ENCODE measurements at places on chromosomes 4 and X. TPM values are rescaled to one million over a fixed set of nuclear protein-coding genes. Genes with fewer than 3 reads are reported as not detected.

- DNase-seq = no peak
Observed at GRCh38 chr4:130306566-130306965, 1210.6 kb downstream of the C4orf33 start.

DNA sequence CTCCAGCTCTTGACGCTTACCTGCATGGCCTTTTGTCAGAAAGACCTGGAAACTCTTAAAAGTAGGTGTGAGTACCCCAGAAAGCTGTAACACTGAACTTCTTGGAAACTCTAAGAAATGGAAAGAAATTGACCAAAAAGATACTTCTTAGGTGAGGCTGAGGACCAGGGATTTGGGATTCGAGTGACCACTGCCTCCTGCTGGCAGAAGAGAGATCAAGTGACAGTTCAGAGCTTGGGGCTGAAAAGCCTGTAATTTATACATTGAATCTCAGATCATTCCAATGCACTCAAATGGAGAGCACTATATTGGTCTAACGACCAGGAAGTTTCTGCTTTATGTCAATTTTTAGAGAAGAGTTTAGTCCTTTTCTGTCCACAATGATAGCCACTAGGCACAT, 204.6 kb downstream of the PDGFRA start:
- DNase-seq = no peak

DNA sequence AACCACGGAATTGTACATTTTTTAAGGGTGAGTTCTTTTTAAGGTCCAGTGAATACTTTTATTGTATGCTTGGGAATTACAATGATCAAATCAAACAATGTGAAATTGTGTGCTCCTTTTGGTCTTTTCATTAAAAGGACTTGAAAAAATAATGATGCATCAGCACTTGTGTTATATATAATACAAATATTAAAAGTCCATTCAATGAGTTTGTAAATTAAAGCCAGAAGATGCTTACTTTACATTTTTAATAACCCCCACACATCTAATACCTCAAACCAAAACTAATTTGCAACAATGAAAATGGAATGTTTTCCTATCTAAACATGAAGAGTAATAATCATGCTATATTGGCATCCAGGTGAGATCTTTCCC, 369.8 kb upstream of the LCORL start:
- DNase-seq = no peak

- DNase-seq = peak; percentile 36
Observed at GRCh38 chr4:40736910-40737309, 12.8 kb upstream of the NSUN7 start.

- peak; percentile 47 for DNase-seq
Observed at GRCh38 chr4:6695660-6696610, 2.3 kb downstream of the S100P start.

DNA sequence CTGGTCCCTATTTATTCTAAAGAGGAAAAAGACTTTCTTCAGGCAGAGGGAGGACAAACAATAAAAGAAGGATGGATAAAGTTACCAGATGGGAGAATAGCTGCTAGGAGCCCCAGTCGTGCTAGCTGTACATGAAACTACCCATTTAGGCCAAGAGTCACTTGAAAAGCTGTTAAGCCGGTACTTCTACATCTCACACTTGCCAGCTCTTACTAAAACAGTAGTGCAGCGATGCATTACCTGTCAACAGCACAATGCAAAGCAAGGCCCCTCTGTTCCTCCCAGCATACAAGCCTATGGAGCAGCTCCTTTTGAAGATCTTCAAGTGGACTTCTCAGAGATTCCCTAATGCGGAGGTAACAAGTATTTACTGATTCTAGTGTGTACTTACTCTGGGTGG, 1138.8 kb downstream of the ARAP2 start:
- DNase-seq = no peak

DNA sequence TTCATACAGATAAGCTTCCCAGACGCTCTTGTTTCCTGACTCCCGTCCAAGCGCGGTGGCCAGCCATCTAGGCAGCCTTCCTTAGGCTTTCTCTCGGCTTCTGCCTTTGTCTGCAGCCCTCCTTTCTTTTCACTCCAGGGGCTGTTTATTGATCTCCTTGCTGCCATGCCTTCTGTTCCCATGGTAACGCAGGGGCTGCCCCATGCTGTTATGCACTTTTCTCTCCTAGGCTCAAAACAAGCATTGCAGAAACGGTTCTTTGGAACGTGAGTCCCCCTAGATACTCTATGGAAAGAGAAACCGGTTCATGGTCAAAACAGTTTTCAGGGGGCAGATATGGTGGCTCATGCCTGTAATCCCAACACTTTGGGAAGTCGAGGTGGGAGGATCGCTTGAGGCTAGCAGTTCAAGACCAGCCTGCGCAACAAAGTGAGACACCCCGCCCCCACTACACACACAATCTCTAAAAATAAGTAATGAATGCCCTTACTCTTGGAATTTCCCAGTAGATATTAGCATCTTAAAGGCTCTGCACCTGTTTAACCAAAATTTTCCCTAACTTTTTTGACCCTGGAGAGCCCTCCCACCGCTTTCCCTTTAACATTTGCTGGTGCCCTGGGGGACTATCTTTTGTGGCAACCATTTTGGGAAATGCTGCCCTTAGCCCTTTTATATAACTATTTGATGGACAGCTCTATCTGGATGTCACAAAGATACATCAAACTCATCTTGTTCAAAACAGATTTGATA, 53.9 kb upstream of the ZNF157 start:
- DNase-seq = no peak

GRCh38 chrX:122787231-122787630, 396.8 kb upstream of the GRIA3 start:
- DNase-seq = no peak

- DNase-seq = peak; percentile 18
Observed at GRCh38 chrX:97909245-97909644, 1025.5 kb downstream of the RPA4 start.

DNA sequence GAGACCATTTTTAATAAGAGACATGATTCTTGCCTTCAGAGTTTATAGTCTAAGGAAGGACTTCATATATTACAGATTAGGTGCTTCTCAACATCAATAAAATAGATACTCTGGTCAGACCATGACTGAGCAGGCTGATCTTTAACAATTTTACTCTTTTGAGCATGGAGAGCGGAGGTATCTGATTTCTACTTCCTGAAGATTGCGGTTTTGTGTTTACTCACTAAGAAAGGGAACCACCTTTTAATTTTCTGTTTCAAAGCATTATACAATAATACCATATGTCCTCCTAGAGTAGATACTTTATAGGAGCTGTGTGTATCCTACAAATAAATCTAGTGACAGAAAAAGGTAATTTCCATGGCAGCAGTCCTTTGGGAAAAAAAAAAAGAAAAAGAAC, 12.5 kb downstream of the MORC4 start:
- no peak for DNase-seq

GRCh38 chr4:7003879-7004240, 39.3 kb upstream of the TADA2B start:
- no peak for DNase-seq

GRCh38 chr4:1770791-1771231, 22.3 kb upstream of the FGFR3 start:
- DNase-seq = no peak

DNA sequence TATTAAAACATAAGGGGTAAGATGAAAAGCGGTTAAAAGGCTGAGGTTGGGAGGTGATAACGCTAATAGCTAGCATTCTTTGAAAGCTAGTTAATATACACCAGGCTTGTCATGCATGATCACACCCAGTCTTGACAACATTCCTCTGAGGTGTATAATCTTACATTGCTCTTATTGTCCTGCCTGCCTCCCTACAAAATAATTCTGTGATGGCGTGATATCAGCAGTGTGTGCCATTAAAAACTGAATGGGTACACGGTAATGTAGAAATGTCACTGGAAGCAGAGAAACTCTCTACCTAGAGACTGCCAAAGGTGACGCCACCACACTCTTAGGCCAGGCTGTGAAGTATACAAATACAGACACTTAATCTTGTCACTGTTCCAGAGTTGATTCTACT, 68.1 kb downstream of the DIAPH2 start:
- DNase-seq = no peak

Gene GIMD1
- polyA plus RNA-seq = not detected

Gene IL3RA
- 2.7 TPM for polyA plus RNA-seq

Gene SLITRK2
- not detected for polyA plus RNA-seq

Gene ADGRG2
- not detected for polyA plus RNA-seq

Gene HTR2C
- not detected for polyA plus RNA-seq

Gene RBM46
- polyA plus RNA-seq = not detected

Gene XAGE1A
- polyA plus RNA-seq = not detected

Gene CC2D2A
- polyA plus RNA-seq = 1.9 TPM

Gene CITED1
- not detected for polyA plus RNA-seq

Gene PPARGC1A
- 1.1 TPM for polyA plus RNA-seq
